ENCODE measurements at places on chromosomes 2 and 18.
A peak's percentile ranks its signal among the peaks of the same experiment; 100 is the strongest.

GRCh38 chr2:169999054-169999453 lies 171.8 kb downstream of the UBR3 start:
- DNase-seq = no peak

GRCh38 chr2:240166761-240167587 lies 26.5 kb upstream of the OTOS start:
- no peak for DNase-seq

DNA sequence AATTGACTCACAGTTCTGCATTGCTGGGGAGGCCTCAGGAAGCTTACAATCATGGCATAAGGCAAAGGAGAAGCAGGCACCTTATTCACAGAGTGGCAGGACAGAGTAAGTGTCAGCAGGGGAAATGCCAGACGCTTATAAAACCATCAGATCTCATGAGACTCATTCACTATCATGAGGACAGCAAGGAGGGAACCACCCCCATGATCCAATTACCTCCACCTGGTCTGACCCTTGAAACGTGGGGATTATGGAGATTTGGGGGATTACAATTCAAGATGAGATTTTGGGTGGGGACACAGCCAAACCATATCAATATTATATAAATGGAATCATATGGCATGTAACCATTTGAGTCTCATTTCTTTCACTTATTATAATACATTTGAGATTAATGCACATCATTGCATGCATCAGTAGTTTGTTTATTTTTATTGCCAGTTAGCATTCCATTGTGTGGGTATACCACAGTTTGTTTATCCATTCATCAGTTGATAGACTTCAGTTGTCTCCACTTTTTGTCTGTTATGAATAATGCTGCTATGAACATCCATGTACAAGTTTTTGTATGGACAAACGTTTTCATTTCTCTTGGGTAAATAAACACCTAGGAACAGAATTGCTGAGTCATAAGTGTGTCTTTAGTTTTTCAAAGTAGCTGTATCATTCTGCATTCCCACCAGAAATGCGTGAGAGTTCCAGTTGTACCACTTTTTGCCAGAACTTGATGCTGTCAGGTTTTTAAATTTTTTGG lies 5.8 kb upstream of the SRBD1 start:
- no peak for DNase-seq

- no peak for DNase-seq
Measured at GRCh38 chr2:121386102-121386501, 101.1 kb upstream of the TFCP2L1 start.

GRCh38 chr18:62420151-62420512 lies 95.0 kb downstream of the TNFRSF11A start:
- no peak for DNase-seq

DNA sequence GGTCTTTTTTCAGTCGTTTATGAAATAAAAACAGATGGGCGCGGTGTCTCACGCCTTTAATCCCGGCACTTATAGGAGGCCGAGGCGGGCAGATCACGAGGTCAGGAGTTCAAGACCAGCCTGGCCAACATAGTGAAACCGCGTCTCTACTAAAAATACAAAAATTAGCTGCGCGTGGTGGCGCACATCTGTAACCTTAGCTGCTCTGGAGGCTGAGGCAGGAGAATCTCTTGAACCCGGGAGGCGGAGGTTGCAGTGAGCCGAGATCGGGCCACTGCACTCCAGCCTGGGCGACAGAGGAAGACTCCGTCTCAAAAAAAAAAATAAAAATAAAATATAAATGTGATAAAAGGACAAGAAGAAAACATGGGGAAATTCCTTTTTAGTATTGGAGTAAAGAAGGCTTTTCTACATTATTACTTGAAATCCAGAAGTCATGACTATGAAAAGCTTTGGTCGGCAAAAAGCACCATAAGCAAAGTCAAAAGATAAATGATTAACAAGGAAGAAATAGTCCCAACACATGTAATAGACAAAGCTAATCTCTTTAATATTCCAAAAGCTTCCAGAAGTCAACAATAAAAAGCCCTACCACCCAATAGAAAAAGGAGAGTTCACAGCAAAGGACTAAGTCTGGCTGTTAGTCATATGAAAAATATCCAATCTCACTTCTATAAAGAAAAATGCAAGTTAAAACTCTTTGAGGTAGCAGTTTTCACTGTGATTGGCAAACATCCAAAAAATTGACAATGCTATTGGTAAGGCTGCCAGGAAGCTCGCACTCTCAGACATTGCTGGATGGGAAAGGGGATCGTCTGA lies 1.4 kb upstream of the FAM168B start:
- DNase-seq = no peak

- DNase-seq = no peak
Measured at GRCh38 chr2:26590980-26591618, 50.1 kb downstream of the CIB4 start.

DNA sequence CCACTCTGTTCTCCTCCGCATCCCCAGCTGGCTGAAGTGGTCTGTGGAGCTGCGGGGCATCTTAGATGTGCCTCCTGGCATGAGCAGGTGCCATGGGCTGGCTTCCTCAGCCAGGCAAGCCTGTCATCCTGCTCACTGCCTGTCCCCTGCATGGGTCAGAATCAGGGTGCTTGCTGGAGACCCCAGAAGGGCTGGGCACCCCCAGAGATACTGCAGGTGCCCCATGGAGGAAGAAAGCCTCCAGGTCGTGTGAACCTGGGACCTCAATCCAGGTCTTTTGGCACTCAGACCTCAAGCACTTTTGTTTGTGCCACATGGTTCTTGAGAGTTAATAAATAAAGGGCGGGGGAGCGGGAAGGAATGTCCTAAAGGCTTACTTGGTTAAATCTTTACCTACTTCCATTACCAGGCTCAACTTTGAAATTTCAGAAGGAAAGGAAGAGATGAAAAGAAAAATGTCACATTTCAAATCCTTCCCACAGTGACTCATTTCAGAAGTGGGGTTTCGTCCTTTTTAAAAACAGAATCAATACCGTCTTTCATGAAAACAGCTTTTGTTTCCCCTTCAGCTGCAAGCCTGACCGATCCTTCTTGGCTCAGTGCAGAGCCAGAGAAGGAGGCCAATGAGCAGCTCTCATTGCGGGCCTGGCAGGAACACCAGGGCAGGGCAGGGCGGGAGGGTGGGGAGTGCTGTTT lies 69.9 kb downstream of the RHOB start:
- DNase-seq = no peak

DNA sequence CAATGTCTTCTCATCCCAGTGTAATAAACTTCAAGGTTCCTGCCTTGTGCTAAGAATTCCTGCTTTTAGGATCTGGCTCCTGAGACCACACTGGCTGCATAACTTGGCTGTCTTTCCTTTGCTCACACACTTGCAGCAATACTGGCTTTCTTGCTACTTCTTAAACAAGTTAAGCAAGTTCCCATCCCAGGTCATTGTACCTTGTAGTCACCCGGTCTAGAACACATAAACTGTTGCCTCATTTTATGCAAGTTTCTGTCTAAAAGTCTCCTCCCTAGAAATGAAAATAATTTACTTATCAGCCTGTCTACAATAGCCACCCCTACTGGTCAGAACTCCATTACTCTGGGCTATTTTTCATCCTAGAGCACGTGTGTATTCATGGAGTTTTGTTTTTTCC lies 887.9 kb upstream of the FAM98A start:
- no peak for DNase-seq

DNA sequence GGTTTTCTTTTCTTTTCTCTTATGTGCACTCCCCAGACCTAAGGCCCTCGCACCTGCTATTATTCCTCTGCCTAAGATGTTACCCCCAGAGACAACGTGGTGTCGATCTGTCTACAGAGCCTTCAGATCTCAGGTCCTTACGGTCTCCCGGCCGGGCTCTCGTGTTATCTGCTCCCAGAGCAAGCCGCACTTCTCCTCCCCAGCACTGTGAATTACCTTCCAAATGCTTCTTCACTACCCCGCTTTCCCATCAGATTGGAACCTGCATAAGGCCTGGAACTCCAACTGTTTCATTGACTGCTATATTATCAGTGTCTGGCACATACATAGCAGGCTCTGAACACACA lies 71.2 kb upstream of the ODC1 start:
- DNase-seq = no peak

DNA sequence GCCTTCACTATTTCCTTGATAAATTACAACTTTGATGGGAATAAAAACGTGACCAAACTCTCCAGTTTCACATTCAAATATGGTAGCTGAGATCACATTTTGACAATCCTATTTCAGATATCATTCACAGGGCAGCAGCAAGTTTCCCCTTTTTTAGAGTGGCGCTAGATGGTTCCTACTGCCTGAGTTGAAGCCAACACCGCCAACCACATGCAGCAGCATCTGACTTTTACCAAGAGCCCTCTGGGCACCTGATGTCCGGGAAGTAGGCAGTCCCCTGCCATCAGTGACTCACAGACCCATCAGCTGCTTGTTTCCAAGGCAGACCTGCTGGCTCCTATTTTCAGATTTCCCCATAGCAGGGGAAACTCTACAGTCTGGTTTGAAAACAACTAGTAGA lies 4.0 kb upstream of the MREG start:
- peak; percentile 57 for DNase-seq

GRCh38 chr2:64568836-64569235 lies 44.7 kb downstream of the AFTPH start:
- DNase-seq = no peak

DNA sequence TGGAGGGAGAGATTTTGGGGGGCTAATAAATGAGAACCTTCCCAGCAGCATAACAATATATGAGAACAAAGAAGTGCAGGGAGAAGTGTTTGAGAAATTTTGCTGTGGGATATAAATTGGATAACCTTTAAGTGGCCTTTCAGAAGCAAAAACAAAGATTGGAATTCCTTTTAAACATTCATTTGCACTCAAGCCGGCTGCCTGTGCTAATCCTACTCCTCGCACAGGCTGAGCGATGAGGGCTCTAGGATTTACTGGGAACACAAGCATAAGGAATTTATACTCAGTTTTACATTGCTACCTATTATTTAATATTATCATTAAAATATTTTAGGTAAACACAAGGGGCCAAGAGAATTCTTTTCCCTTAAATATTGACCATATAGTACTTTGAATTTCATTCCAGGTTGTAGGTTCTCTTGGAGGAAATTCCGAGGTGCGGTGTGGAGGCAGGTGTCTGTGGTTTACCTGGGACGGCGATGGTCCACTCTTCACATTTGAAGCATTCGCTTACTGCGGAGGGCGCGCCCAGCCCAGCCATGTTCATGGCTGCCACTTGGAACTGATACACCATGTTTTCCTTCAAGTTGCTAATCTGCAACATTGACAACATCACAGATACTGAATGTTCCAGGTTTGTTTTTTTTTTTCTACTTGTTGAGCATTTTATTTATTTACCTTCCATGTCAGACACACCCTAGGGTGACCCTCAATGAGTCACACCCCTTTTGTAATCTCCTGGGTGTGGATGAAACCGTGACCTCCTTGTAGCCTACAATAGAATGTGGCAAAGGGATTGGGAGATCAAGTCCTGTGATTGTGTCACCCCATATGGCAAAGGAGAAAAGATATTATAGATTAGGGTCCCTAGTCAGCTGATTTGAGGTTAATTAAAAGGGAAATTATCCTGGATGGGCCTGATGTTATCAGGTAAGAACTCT lies 100.1 kb downstream of the MYOM1 start:
- DNase-seq = no peak

- DNase-seq = no peak
Measured at GRCh38 chr2:10004836-10005235, 38.5 kb upstream of the KLF11 start.

DNA sequence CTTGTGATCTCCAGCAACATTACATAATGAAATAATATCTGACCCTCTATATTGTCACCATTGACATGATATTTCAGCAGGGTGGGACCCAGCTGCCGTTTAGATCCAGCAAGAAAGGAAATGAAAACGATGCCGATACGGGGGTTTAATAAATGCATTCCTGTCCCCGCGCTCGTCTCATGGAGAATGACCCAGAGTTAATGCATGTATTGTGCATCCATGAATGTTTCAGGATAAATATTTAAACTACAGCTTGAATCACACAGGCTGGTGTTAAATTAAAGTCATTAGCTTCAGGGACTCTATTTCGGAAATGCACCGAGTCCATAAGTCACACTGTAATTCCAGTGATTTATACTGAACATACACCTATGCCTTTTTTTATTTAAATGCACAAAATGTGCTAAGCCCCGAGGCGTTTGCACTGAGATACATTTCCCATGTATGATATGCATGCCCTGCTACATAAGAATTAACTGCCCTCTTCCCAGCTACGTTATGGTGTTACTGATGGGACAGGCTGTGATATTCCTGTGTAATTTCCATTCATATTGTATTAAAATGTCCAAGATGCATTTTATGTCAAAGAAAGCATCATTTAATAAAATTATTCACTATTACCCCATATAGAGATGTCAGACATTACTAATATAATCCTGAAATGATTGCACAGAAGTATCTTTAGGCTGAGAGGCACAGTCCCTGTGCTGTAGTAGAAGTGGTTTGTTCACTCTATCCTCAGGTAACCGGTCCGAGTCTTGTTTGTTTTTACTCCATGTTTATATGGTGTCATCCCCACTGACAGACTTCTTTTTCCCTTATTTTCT lies 109.3 kb upstream of the ZNF516 start:
- no peak for DNase-seq

DNA sequence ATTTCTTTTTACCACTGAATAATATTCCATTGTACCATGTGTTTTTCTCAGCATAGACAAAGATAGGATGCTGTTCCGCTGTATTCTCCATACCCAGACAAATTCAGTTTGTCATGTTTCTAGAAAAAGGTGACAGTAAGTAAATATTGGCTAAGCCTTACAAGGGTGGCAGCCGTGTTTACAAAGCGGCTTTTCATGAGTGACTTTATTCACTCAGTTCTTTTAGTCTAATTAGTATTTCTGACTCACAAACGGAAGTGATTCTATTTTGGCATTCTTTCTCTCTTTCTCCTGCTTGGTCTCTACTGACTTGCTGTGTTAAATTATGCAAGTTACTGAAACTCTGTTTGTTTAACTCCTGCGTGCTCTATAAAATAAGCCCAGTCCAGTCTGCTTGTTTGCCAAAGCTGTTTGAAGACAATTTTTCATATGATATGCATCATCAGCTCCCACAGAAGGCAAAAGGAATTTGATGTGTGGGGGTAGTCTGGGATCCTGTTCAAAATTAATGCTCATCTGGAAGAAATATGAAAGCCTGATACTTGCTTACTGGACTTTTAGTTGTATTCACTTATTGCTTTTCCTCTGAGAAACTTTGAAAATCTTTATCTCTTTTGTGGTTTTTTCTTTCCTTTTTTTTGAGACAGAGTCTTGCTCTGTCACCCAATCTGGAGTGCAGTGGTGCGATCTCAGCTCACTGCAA lies 2.3 kb upstream of the PLEKHH2 start:
- no peak for DNase-seq

DNA sequence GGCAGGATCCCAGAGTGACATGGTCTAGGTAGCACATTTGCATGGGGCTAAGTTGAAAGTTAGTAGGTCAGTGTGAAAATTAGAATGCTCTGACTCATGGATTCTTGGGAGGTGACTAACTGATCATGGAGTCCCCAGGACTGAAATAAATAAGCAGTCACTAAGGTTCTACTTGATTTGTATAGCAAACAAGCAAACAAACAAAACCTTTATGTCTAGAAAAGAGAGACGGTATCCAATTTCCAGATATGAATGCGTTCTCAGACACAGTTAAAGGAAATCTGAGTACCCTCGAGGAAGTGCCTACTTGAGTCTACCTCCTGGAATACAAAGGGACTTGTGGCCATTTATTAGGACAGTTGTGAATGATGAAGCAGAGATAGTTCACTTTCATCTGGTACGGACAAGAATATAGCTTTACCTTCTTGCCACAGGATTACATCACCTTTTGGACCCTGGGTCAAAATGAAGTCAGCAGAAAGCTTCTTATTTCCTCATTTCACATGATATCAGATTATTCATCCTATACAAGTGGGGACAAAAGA lies 54.3 kb upstream of the AGPS start:
- DNase-seq = no peak

- no peak for DNase-seq
Measured at GRCh38 chr18:25240420-25240770, 111.6 kb downstream of the ZNF521 start.
